Activated naive CD8-positive, alpha-beta T cell treated with anti-CD3 and anti-CD28 coated beads, Interleukin-2, amount 50 U/mL, for 24 hours (primary cell): ENCODE measurements at places on chromosomes 3 and 15.

- peak; percentile 10 for DNase-seq
Measured at GRCh38 chr15:59543721-59544547, 67.6 kb upstream of the GCNT3 start.

GRCh38 chr3:108455212-108455705 lies 55.1 kb downstream of the MYH15 start:
- DNase-seq = no peak

- no peak for DNase-seq
Measured at GRCh38 chr15:40087991-40088928, 20.4 kb downstream of the BMF start.

DNA sequence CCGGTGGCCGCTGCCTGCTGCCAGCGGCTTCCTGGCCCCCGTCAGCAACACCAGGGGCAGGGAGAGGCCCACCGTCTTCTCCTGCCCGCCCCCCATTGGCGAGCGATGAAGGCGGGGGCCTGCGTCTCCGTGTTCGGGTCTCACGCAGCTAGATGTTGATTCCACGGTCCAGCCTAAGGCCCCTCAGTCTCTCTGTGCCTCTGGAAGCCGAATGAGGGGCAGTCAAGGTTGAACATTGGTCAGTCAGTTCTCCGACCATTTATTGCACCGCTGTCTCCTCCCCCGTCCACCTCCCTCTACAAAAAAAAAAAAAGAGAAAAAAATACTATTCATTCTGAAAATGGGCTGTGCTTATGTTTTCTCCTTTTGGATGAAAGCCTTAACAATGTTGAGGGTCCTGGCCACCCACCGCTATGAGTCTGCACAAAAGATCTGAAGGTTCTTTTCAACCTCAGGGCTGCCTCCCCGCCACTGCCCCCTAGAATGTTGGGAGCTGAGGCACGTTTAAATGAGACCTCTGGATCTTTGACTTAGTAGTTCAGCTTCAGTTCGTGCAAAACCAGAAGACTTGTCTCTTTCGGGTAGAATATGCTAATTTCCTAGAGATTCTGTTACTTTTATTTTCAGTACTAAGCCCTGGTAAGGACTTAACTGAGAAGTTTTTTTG lies 736 bp downstream of the IREB2 start:
- peak; percentile 44 for DNase-seq

GRCh38 chr3:190695994-190696393 lies 166.5 kb downstream of the GMNC start:
- DNase-seq = no peak

DNA sequence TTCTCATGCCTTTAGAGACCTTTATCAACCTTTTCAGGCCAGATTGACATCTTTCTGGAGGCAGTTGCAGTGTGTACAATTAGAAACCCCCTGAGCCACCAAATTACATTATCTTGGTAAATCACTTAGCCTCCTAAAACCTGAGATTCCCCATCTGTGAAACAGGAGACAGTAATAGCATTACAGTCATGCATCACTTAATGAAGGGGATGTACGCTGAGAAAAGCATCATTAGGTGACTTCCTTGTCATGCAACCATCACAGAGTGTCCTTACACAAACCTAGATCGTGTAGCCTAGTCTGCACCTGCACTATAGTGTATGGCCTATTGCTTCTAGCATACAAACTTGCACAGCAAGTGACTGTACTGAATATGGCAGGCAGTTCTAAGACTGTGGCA lies 400.8 kb upstream of the CNTN3 start:
- DNase-seq = no peak

- no peak for DNase-seq
Measured at GRCh38 chr3:185629554-185630181, 43.6 kb downstream of the SENP2 start.

- no peak for DNase-seq
Measured at GRCh38 chr3:51680663-51681230, 9.7 kb downstream of the TEX264 start.

DNA sequence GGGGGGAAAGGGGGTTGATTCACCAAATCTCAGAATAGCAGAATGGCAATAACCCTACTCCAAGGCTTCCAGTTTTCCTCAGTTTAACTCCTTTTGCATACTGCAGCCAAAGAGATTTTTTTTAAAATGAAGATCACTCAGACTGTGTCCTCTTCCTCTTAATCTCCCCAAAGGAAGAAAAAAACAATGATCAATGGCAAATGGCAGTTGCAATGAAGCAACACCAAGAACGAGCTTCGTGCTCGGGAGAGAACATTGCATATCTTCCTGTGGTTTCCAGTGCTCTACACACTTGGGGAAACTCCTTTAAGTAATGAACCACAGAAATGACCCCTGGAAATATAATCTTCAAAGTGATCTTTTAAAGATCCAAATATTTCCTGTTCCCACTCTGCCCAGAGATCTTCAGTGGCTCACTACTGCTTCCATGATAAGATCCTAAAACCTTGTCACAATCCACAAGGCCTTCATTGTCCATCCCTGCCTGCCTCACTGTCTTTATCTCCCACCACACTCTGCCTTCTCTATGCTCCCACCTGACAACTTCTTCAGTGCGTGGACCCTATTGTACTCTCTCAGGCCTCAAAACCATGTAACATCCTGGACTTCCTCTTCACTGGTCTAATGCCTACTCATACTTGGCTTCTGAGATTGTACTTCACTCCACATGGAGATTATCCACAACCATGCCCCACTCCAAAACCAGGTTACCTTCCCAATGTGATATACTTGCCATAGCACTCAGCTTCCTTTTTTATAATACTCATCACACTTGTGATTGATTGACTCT lies 394.8 kb downstream of the FHIT start:
- DNase-seq = no peak

DNA sequence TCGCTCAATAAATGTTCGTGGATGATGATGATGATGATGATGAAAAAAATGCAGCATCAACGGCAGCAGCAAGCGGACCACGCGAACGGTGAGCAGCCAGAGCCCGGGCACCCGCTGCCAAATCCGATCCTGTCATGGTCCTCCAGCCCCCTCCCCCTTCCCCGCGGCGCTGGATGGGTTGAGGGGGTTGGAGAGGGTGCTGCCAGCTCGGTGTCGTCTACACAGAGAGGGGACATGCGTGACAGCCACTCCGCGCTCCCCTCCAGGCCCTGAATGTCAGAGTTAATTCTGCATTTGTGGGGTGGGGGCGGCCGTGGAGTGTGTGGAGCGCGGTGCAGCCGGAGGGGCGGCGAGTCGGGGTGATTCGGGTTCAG lies 722 bp downstream of the CACNA1D start:
- no peak for DNase-seq

DNA sequence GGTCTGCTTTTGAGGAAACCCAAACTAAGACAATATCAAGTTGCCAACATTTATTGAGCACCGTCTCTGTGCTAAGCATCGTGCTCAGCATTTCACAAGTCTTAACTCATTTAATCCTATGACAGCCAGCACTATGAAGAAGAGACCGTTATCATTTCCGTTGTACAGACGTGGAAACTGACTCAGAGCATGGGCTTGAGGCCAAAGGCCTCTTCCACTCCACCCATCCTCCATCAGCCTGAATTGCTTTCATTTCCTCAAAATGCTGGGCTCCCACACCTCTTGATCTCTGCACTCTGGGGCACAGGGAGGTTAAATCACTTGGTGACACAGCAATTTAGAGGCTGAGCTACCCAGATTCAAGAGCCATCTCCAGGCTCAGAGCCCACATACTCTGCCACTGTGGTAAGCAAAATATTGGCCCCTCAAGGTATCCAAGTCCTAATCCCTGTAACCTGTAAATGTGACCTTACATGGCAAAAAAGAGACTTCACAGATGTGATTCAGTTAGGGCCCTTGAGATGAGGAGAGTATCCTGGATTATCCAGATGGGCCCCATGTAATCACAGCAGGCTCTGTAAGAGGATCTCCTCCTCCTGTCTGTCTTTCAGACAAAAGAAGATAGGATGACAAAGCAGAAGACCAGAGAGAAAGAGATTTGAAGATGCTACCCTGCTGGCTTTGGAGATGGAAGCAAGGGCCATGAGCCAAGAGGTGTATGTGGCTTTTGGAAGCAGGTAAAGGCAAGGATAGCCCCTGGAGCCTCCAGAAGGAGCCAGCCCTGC lies 24.3 kb upstream of the FLNB start:
- DNase-seq = peak; percentile 60

DNA sequence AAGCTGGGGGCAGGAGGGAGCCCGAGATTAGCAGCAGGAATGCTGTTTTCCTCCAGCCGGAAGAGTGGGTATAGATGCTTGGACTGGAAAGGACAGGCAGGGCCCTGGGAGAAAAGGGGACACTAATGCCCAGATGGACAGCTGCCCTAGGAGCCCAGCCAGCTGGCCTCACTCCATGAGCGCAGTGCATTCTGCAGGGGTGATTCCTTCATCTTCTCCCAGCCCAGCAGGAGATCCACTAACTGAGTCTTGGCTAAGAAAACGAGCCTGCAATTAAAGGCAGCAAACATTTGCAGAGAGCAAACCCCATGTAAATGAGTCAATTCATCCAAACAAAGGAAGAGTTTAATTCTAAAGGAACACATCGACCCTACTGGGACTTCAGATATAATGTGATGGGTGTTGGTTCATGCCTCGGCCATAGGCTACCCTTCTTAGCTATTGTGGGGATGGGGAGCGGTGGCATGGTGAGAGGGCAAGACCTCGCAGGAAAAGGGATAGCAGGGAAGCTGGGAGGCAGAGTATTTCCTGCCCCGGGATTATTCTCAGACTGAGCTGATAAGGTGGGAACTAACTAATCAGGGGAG lies 13.3 kb upstream of the MINAR1 start:
- no peak for DNase-seq

- no peak for DNase-seq
Measured at GRCh38 chr3:15390460-15390859, 36.9 kb downstream of the METTL6 start.

DNA sequence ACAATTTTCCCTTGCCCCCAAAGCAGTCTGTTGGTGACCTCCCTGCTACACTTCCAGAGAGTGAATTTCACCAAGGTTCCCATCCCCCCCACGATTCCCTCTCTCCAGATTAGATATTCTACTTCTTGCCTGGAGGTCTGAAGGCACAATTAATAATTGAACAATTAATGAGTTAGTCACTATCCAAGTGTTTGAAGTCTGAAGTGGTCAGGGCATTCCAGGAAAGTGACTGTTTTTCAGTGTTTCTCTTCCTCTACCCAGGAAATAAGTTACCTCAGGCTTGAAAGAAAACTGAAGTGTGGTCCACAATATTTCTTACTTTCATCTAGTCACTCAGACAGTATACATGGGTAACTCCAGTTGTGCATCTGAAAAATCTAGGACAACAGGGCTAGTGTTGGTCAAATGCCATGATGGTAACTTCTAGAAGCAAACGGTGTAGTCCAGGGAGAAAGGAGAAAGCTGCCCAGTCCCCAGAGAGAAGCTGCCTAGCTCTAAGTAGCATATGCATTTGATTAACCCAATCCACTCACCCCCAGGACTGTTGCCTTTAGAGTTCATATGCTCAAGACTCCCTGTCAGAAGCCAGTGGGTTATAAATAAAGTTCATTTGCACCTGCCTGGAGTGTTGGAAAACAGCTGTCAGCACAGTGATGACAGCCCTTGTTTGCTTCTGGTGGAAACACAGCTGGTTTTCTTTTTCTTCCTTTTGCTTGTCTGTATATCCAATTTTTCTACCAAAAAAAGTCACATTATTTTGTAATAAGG lies 2.3 kb upstream of the TM4SF4 start:
- DNase-seq = no peak

GRCh38 chr3:14121859-14122258 lies 2.8 kb downstream of the CHCHD4 start:
- no peak for DNase-seq

DNA sequence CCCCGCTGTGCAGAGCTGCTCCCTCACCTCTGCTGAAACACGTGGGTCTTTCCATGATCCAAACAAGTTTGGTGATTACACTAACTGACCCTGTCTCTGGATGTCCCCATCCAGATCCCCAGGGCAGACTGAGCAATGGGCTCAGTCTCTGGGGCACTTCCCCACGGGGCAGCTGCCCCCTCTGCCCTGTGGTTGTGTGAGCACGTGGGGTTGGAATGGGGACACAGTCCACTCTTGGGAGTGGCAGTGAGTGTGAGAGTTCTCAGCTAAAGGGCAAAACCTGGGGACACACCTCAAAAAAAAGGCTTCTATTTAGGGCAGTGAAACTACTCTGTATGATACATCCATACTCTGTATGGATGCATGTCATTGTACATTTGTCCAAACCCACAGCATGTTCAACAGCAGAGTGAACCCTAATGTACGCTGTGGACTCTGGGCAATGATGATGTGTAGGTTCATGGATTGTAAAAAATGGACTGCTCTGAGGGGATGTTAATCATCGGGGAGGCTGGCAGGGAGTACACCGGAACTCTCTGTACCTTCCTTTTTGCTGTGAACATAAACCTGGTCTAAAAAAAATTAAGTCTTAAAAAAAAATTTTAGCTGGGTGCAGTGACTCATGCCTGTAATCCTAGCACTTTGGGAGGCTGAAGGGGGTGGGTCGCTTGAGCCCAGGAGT lies 49.9 kb upstream of the BLM start:
- DNase-seq = no peak

DNA sequence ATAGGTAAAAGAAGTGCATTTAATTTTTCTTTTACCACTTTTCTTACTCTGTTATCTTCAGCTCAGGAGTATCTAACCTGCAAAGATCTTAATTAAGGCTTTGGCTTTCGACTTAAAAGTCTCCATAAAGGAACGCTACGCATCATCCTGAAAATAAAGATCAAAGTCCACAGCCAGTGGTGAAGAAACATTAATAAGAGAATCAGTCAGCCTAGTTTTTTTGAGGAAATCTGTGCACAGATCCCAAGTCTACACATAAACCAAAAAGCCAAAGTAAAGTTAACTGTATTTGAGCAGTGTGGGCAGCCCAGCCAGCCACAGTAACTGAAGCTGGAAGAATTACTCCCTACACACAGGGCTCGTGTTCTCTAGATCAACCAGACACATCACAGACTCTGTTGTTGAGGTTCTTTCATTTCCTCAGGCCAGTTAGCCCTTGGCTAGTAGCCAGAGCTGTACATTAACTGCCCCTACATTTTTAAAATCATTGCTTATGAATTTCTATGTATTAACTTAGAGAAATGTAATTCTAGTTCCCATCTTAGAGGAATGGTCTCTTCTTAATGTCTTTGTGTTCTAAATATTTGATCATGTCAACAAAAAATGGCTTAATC lies 6.9 kb downstream of the LRRC2 start:
- DNase-seq = no peak

DNA sequence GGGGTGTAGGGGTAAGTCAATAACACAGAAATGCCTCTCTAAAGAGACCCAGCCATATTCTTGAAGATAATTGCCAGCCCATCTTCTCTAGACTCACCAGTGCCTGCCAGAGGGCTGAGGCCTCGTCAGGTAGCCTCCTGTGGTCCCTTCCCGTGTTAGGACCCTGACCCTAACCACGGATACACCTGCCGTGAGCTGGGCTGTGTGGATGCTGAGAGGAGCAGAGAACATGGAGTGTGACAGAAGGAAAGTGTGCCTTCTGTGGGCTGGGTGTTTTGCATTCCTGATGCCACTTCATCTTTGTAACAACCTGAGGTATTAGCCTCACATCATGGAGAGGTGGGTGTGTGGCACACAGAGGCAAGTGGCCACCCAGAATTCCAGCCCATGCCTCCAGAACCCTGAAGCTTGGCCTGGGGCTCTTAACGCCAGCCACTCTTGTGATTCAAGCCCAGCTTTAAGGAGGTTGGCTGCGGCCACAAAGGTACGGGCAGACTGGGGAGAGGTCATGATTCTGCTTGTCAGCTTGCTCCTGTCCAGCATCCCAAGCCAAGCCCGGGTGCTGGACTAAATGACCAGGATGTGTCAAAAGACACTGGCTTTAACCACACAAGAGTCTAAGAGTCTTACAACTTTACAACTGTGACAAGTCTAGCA lies 21.1 kb upstream of the ABTB1 start:
- DNase-seq = no peak
